ENCODE measurements at places on chromosomes 6 and 20. TPM values are rescaled to one million over a fixed set of nuclear protein-coding genes. Genes with fewer than 3 reads are reported as not detected.

Gene FAM83D
- total RNA-seq: 0.78 TPM

Gene SLC32A1
- total RNA-seq: not detected

Gene HLA-DOB
- 1.0 TPM for total RNA-seq

Gene PRICKLE4
- total RNA-seq: 1.1 TPM
